ENCODE measurements at places on chromosomes 1 and 21. TPM values are rescaled to one million over a fixed set of nuclear protein-coding genes. Genes with fewer than 3 reads are reported as not detected.
A peak's percentile ranks its signal among the peaks of the same experiment; 100 is the strongest.

- no peak overlapping the region for H3K4me3 ChIP-seq
- H3K27ac ChIP-seq = no peak overlapping the region
- no peaks in the 10 kb centered on the region for H3K36me3 ChIP-seq
- no peaks in the 10 kb centered on the region for H3K4me1 ChIP-seq
- H3K27me3 ChIP-seq = no peaks in the 10 kb centered on the region
Measured at GRCh38 chr21:38341546-38342012, 84.8 kb downstream of the KCNJ15 start.

- DNase-seq = no peak
- no peaks in the 10 kb centered on the region for H3K4me1 ChIP-seq
- no peak overlapping the region for H3K27ac ChIP-seq
- H3K36me3 ChIP-seq = peaks cover 11% of the 10 kb centered on the region
Measured at GRCh38 chr1:92583821-92584760, 97.4 kb upstream of the GFI1 start.

STUM gene
- 1.3 TPM for total RNA-seq

DNA sequence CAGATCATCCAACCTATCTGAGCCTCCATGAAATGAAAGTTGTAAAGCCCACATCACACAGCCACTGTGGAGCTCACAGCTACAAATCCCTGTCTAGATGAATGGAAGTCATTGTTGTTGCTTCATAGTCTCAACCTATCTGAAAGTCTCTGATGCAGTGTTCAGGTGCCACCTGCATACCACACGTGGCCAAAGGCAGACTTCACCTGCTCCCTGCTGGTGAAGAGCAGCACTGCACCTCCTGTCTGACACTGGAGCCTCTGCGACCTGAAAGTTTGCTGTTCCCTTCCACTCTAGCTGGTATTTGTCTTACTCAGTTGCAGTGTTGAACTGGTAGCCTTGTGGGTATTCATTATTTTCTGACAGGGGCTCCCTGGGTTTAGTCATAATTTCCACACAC, 18.4 kb downstream of the LORICRIN start:
- no peak overlapping the region for H3K27ac ChIP-seq
- no peak overlapping the region for H3K4me3 ChIP-seq
- H3K27me3 ChIP-seq = peaks cover 29% of the 10 kb centered on the region
- H3K4me1 ChIP-seq = peaks cover 12% of the 10 kb centered on the region
- peak; percentile 78 for DNase-seq
- no peaks in the 10 kb centered on the region for H3K36me3 ChIP-seq

FCRL2 gene
- not detected for total RNA-seq

LYPD8 gene
- total RNA-seq = not detected

SYCP1 gene
- total RNA-seq = 0.34 TPM

DNA sequence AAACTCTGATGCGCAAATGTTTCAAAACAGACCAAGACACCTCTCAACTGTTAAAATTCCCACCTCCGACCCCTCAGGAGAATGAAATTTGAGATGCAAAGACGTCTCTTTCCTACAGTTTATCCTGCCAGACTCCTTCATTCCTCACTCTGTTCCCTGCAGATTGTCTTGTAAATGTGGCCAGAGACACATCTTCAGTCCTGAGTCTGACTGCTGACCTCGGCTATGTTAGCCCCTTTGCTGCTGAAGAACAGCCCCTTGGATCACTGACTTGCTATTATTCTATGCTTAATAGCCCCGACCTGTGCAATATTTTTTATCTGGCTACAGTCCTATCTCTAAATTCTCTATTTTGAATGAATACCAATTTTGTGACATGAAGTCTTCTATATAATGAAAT, 16.6 kb upstream of the ESRRG start:
- peaks cover 47% of the 10 kb centered on the region for H3K4me1 ChIP-seq
- H3K27ac ChIP-seq = peak overlapping the region; percentile 57
- H3K4me3 ChIP-seq = peak overlapping the region; percentile 43
- H3K36me3 ChIP-seq = no peaks in the 10 kb centered on the region
- H3K27me3 ChIP-seq = peaks cover 6% of the 10 kb centered on the region
- DNase-seq = no peak

- H3K36me3 ChIP-seq = no peaks in the 10 kb centered on the region
- H3K27me3 ChIP-seq = no peaks in the 10 kb centered on the region
- no peaks in the 10 kb centered on the region for H3K4me1 ChIP-seq
- no peak overlapping the region for H3K4me3 ChIP-seq
- no peak overlapping the region for H3K27ac ChIP-seq
Measured at GRCh38 chr1:184351416-184351975, 35.3 kb upstream of the C1orf21 start.

DNA sequence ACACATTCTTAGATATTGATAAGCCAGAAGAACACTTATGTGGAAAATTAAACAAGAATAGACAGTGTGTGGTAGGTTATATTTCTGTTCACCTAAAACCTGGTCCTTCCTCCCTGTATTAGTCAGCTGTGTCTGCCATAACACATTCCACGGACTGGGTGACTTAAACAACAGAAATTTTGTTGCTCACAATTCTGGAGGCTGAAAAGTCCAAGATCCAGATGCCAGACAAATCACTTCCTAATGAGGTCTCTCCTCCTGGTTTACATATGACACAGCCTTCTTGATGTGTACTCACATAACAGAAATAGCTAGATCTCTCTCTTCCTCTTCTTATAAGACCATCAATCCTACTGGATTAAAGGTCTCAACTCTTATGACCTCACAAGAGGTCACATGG, 25.7 kb downstream of the JMJD4 start:
- H3K27me3 ChIP-seq = peaks cover 21% of the 10 kb centered on the region
- peaks cover 37% of the 10 kb centered on the region for H3K36me3 ChIP-seq
- no peaks in the 10 kb centered on the region for H3K4me1 ChIP-seq

- H3K36me3 ChIP-seq = no peaks in the 10 kb centered on the region
- peaks cover 8% of the 10 kb centered on the region for H3K4me1 ChIP-seq
- H3K27me3 ChIP-seq = no peaks in the 10 kb centered on the region
- H3K4me3 ChIP-seq = no peak overlapping the region
- H3K27ac ChIP-seq = no peak overlapping the region
- no peak for DNase-seq
Measured at GRCh38 chr1:162906485-162906884, 45.5 kb upstream of the CCDC190 start.

CHODL gene
- total RNA-seq = 1.2 TPM

- no peaks in the 10 kb centered on the region for H3K27me3 ChIP-seq
- no peak overlapping the region for H3K4me3 ChIP-seq
- H3K4me1 ChIP-seq = peaks cover 6% of the 10 kb centered on the region
- no peak for DNase-seq
Measured at GRCh38 chr1:79295967-79296366, 289.4 kb upstream of the ADGRL4 start.

RAVER2 gene
- 20.1 TPM for total RNA-seq

GRCh38 chr1:40245686-40246085, 2.1 kb upstream of the TMCO2 start:
- H3K27me3 ChIP-seq = no peaks in the 10 kb centered on the region
- no peak for DNase-seq
- no peaks in the 10 kb centered on the region for H3K4me1 ChIP-seq
- no peaks in the 10 kb centered on the region for H3K36me3 ChIP-seq

GRCh38 chr21:38351176-38351959, 94.6 kb downstream of the KCNJ15 start:
- H3K4me3 ChIP-seq = no peak overlapping the region
- H3K4me1 ChIP-seq = peaks cover 28% of the 10 kb centered on the region
- H3K36me3 ChIP-seq = no peaks in the 10 kb centered on the region
- H3K27ac ChIP-seq = no peak overlapping the region
- no peak for DNase-seq
- H3K27me3 ChIP-seq = peaks cover 30% of the 10 kb centered on the region

DNA sequence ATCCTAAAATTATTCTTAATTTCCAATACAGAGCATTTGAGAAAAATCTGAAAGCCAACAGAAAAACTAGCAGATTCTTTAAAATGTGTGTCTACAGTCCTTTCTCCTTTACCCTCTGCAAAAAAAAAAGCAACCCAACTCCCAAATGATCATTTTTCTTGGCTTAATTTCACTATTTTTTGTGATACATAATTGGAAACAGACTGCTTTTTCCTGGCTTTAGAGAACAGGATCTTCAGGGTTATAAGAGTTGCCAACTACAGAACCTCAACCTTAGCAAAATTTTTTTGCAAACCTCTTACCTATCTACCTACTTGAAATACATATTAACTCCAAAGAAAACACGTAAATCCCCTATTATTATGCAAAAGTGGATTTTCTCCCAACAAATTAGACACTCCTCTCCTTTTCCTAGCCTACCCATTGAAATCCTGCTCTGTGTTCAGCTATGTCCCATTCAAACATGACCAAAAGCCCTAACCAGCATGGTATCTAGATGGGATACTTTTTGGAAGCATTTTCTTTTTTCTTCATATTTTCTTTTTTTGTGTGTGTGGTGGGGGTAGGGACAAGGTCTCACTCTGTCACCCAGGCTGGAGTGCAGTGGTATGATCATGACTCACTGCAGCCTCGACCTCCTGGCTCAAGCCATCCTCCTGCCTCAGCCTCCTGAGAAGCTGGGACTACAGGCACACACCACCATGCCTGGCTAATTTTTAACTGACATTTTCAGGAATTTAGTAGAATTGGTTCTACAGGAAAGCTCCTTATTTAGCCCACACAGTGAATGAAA, 9.0 kb downstream of the TGFBR3 start:
- no peaks in the 10 kb centered on the region for H3K27me3 ChIP-seq
- H3K4me3 ChIP-seq = no peak overlapping the region
- H3K36me3 ChIP-seq = no peaks in the 10 kb centered on the region
- H3K27ac ChIP-seq = no peak overlapping the region

MAP10 gene
- 2.5 TPM for total RNA-seq

WDR64 gene
- total RNA-seq = not detected

GRCh38 chr1:162905174-162906158, 44.5 kb upstream of the CCDC190 start:
- no peaks in the 10 kb centered on the region for H3K27me3 ChIP-seq
- no peaks in the 10 kb centered on the region for H3K36me3 ChIP-seq
- no peak for DNase-seq
- no peak overlapping the region for H3K4me3 ChIP-seq

DNA sequence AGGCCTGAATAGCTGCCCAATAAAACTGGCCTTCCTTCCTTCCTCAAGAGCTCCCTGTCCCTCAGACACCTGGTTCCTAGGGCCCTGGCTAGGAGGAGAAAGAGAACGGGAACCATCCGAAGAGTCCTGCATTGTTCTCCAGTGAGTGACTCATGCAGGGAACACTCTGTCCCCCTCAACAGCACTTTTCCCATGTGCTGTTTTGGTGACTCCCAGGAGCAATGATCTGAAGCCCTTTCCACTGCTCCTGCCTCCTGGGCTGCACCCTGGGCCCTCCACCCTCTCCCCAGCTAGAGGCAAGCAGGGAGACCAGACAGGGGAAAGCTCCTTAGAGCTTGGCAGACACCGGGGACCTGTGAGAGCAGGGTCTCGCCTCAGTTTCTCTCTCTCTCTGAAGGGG, 18.9 kb downstream of the TNNT2 start:
- H3K4me3 ChIP-seq = no peak overlapping the region
- no peaks in the 10 kb centered on the region for H3K36me3 ChIP-seq
- peaks cover 3% of the 10 kb centered on the region for H3K27me3 ChIP-seq

DNA sequence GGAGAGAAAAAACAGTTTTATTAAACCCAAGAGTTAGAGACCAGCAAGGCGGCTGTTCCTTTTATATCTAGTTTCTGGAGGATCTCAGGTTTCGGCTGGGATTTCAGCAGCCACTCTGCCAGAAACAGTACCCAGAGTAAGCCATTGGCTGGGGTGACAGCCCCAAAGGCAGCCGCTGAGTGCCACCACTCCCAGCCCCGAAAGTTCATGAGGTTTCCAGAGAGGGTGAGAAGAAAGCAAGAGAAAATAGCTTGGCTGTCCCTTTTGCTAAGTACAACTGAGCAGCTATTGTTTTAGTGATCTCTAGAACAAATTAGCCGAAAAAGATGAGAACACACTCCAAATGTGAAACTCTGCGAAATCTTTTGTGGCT, 1.2 kb downstream of the SH3BGR start:
- DNase-seq = no peak
- H3K4me3 ChIP-seq = no peak overlapping the region
- no peaks in the 10 kb centered on the region for H3K27me3 ChIP-seq
- H3K27ac ChIP-seq = peak overlapping the region; percentile 81
- H3K36me3 ChIP-seq = no peaks in the 10 kb centered on the region
- peaks cover 35% of the 10 kb centered on the region for H3K4me1 ChIP-seq

DNA sequence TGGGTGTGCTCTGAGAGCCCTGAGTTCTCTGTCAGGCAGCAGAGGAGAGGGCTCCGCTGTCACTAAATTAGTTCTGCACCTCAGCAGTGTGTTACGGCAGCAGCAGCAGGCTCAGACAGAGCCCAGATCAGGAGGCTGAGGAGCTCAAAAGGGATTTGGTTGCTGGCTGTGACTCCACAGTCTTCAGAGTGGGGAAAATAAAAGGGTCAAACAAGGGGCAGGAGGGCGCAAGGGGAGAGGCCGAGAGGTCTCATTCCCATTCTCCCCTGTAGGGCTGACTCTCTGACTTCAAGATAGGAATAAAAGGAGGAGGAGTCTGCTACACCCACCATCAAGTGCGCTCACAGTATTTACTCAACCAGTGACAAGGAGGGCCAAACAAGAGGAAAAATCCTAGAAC, 9.2 kb upstream of the SLC45A3 start:
- no peak overlapping the region for H3K27ac ChIP-seq
- no peaks in the 10 kb centered on the region for H3K36me3 ChIP-seq
- DNase-seq = no peak
- H3K4me1 ChIP-seq = peaks cover 30% of the 10 kb centered on the region
- no peak overlapping the region for H3K4me3 ChIP-seq

TCP10L gene
- total RNA-seq = 1.6 TPM

DNA sequence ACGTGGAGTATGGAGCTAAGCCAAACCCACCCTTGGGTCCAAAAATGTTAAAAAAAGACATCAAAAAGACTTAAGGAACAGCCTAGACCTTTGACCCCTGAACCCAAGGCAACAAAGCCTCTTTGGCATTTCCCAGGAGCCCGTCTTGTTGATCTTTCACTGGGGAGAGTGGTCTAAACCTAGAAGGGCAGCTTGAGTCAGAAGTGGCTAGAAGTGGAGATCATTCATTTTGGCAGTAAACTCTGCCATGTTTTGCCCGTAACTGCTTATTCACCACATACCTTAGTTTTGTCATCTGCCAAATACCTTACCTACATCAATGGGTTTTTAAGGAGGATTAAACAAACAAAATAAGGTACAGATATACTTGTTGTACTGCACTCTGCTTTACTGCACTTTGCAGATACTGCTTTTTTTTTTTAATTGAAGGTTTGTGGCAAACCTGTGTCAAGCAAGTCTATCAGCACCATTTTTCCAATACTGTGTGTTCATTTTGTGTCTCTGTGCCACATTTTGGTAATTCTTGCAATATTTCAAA, 1.7 kb upstream of the CTSE start:
- no peaks in the 10 kb centered on the region for H3K36me3 ChIP-seq
- DNase-seq = no peak
- no peak overlapping the region for H3K4me3 ChIP-seq
- H3K4me1 ChIP-seq = no peaks in the 10 kb centered on the region

- H3K4me1 ChIP-seq = no peaks in the 10 kb centered on the region
- H3K27me3 ChIP-seq = no peaks in the 10 kb centered on the region
- no peak for DNase-seq
- H3K36me3 ChIP-seq = no peaks in the 10 kb centered on the region
- no peak overlapping the region for H3K27ac ChIP-seq
Measured at GRCh38 chr1:221637641-221638041, 104.2 kb downstream of the DUSP10 start.

FMOD gene
- 0.05 TPM for total RNA-seq
